H9 (cell line): ENCODE measurements at places on chromosomes 2 and 18. TPM values are rescaled to one million over a fixed set of nuclear protein-coding genes. Genes with fewer than 3 reads are reported as not detected.

DNA sequence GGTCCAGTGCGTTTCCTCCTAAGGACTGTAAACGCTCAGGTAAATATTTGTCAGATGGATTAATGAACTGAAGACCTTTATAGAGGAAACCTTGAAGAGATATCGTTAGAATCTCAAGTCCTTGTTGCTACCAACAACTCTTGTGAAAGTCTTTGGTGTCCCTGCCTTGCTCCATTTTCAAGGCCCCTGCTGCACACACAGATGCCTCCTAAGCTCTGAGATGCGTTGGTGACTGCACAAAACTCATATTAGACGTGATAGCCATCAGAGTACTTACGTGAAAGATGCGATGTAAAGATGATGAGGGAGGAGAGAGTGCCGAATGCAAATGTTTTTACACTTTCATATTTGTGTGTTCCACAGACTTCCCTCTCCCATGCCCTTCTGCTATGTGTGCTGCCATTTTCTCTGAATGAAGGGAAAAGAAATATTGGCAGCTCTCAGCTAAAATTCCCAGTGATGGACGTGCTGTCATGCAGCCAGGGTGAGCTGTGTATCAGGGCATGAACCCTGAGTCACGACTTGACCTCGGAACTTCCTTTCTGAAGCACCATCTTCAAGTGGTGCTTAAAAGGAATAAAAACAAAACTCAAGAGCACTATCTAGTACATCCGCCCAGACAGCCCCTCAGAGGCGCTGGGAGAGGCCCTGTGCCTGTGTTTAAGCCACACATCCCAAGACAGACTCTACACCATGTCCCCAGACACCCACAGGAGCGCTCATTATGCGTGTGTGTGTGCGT lies 117.4 kb downstream of the FAM210A start:
- H3K4me1 ChIP-seq = no peaks in the 10 kb centered on the region

DNA sequence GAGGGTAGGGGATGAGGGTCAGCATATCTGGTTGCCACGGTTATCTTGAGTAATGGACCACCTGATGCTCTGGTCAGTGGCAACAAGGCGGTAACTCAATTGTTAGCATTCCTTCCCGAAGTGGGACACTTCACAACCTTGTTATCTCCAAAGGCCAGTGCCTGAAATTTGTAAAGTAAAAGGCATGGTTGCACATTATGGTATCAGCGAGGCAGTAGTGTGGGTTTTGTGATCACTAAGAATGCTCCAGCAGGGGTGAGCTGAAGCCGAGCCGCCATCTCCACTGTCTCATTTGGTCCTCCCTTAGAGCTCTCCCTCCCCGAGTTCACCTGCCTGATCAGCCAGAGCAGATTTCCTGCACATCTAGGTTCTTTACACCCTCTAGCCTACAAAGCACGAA lies 50.5 kb upstream of the LGALSL start:
- H3K4me3 ChIP-seq = no peak overlapping the region
- no peaks in the 10 kb centered on the region for H3K36me3 ChIP-seq
- no peaks in the 10 kb centered on the region for H3K27me3 ChIP-seq
- DNase-seq = no peak

DNA sequence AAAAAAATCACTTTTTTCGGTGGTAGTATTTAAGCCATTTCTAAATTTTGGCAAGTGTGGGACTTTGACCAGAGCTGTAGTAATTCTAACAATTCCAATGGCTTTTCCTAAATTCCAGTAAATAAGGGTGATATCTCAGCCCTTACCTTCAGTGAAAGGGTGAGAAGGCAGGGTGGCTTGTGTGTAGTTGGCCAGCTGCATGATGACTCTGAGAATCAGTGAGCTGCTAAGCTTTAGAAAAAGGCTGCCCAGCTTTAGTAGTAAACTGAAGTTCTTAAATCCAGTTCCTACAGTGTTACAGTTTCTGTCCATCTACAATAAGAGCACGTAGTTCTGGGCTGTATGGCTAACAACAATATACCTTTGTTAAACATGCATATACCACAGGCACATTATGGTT lies 42.0 kb downstream of the OXER1 start:
- H3K36me3 ChIP-seq = no peaks in the 10 kb centered on the region; the same call in 1 of the 2 replicates
- no peak overlapping the region for H3K4me3 ChIP-seq
- no peaks in the 10 kb centered on the region for H3K27me3 ChIP-seq
- DNase-seq = no peak
- H3K4me1 ChIP-seq = peaks cover 6% of the 10 kb centered on the region; the same call in 1 of the 2 replicates
- no peak overlapping the region for H3K27ac ChIP-seq

DNA sequence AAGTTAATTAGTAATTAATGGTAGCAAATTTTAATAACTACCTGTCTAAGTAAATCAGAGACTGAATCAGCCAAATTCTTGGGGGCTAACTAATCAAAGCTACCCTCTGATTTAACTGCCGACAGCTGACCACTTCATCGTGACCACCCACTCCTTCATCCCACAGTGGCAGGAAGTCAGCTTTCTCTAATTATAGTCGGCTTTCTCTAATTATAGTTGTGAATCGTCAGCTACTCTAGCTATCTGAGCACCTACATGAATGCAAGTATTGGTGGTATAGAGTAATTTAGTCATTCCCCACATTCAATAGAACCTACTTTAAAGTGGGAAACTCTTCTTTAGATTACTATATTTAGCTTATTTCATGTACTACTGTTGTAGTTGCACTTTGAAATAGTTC lies 185.5 kb downstream of the PTGR3 start:
- H3K4me1 ChIP-seq = no peaks in the 10 kb centered on the region
- H3K36me3 ChIP-seq = no peaks in the 10 kb centered on the region
- no peak overlapping the region for H3K4me3 ChIP-seq
- H3K27ac ChIP-seq = no peak overlapping the region
- H3K27me3 ChIP-seq = no peaks in the 10 kb centered on the region

GRCh38 chr2:4597400-4597799 lies 894.0 kb downstream of the DCDC2C start:
- H3K36me3 ChIP-seq = no peaks in the 10 kb centered on the region
- no peaks in the 10 kb centered on the region for H3K4me1 ChIP-seq

- DNase-seq = no peak
- no peak overlapping the region; the same call in 2 of the 3 replicates for H3K4me3 ChIP-seq
- H3K36me3 ChIP-seq = peaks cover 6% of the 10 kb centered on the region; the same call in 2 of the 3 replicates
These were observed 269.4 kb downstream of the MYCN start for GRCh38 chr2:16209799-16210198.

GRCh38 chr2:189142893-189143759 lies 36.4 kb downstream of the COL5A2 start:
- H3K27me3 ChIP-seq = no peaks in the 10 kb centered on the region
- H3K4me1 ChIP-seq = no peaks in the 10 kb centered on the region
- H3K36me3 ChIP-seq = no peaks in the 10 kb centered on the region
- H3K27ac ChIP-seq = no peak overlapping the region
- no peak overlapping the region for H3K4me3 ChIP-seq

DNA sequence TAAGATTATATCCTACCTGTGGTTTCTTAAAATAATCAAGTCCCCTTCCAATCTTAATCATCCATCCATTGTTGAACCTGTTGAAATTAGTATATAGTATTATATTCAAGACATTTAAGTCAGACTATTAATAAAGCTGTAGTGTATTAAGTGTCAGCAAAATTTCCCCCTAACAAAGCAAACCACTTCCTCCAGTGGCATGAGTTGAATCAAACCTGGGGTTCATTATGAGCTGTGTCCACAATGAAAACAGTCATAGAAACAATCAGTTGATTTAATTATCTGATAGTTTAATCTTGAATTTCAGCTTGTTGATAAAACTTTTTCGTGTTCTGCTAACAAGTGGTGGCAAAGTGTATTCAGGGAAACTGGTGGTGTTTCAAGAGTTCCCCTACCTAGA lies 11.3 kb downstream of the MITD1 start:
- H3K4me1 ChIP-seq = no peaks in the 10 kb centered on the region
- H3K27ac ChIP-seq = no peak overlapping the region
- H3K27me3 ChIP-seq = no peaks in the 10 kb centered on the region
- H3K36me3 ChIP-seq = peaks cover 51% of the 10 kb centered on the region
- no peak for DNase-seq

DNA sequence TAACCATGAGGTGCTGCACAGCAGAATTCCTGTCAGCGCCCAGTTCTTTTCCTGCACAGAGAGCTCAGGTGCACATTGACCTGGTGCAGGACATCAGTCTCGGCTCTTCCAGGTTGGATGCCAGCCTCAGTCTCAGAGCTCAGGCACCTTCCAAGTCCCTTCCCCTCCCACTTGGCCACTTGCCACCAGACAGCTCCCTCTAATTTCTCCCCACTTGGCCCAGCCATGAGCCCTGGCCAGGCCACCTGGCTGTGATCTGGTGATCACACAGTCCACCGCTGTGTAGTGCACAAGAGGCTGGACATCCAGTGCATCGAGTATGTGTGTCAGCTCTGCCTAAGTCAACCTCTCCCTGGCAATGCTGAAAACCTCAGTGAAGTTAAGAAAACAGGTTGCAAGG lies 336.6 kb upstream of the MYT1L start:
- no peaks in the 10 kb centered on the region for H3K27me3 ChIP-seq
- peaks cover 5% of the 10 kb centered on the region; the same call in 2 of the 3 replicates for H3K36me3 ChIP-seq
- H3K4me1 ChIP-seq = no peaks in the 10 kb centered on the region
- H3K27ac ChIP-seq = no peak overlapping the region
- H3K4me3 ChIP-seq = no peak overlapping the region
- no peak for DNase-seq

DNA sequence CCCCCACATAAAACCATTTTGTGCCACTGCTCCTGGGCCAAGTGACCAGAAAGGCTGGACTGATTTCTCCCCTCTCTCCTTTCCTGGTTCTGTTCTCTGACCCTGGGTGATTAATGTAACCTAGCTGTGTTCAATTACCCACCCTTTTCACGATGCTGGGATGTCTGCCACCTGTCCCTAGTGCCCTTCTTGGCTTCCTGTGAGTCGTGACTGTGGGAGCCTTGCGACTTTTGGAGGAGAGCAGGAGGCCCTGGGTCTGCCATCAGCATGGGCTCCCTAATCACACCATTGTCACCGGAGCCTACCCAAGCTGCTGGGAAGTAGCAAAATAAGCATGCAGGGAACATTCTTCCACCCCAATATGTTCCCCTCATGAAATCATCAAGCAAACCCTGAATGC lies 38.3 kb downstream of the SRSF7 start:
- H3K4me1 ChIP-seq = 0 out of 2 replicates have a peak, but pooled peaks cover 3% of the 10 kb centered on the region
- no peaks in the 10 kb centered on the region for H3K27me3 ChIP-seq
- H3K4me3 ChIP-seq = no peak overlapping the region
- DNase-seq = no peak
- H3K36me3 ChIP-seq = peaks cover 6% of the 10 kb centered on the region

The IL36B gene
- total RNA-seq = not detected in 2 replicates

The GNLY gene
- not detected in 2 replicates for total RNA-seq

The MC2R gene
- not detected in 2 replicates for total RNA-seq

The DNER gene
- total RNA-seq = 1.0 and 1.1 TPM in 2 replicates

The FSHR gene
- not detected in 2 replicates for total RNA-seq
